Fibroblast of skin of back (primary cell): ENCODE measurements at places on chromosomes 2 and 18.

DNA sequence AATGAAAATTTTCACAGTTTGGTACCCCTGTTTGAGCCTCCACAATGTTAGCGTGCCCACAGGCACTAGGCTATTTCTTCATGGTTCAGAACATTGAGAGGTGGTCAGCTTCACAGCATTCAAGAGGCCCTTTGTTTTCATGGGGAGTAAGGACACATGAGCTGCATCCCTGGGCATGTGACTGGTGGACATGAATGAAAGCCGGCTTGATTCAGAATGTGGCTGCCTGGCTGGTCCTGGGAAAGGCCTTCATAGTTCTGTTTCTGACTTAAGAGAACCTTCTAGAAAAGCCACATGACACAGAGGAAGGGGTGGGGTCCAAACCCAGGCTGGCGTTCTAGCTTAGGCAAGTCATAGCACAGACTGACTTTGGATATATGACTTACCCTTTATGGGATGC, 420.6 kb downstream of the CMPK2 start:
- no peak for DNase-seq

GRCh38 chr2:47227532-47228279, 72.6 kb upstream of the STPG4 start:
- no peak for DNase-seq

- DNase-seq: no peak
Measured at GRCh38 chr2:173524256-173524955, 169.7 kb downstream of the CDCA7 start.

DNA sequence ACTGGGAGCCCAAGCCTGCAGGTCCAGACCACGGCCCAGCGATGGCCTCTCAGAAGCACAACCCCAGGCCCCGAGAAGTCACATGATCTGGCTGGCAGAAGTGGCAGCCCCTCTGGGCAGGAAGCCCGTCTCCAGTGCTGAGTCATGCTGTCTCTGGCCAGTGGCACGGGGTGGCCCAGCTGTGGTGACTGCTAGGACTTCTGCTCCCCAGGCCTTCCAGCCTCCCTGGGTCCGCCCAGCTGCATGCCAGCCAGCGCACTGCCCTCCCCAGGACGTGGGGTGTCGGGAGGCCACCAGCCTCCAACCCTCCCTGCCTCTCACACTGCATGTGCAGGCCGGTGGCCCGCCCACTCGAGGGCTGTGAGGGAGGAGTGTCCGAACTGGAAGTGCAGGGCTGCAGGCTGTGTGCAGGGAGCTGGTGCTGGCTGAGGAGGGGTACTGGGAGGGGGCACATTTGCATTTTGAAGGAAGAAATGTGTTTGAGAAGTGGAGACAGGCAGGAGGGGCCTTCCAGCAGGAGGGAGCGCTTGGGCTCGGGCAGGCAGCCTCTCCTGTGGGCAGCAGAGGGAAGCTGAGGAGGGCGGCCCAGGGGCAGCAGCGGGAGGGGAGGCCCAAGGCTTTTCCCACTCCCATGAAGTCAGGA, 17.0 kb upstream of the HPCAL1 start:
- DNase-seq: peak; percentile 66

DNA sequence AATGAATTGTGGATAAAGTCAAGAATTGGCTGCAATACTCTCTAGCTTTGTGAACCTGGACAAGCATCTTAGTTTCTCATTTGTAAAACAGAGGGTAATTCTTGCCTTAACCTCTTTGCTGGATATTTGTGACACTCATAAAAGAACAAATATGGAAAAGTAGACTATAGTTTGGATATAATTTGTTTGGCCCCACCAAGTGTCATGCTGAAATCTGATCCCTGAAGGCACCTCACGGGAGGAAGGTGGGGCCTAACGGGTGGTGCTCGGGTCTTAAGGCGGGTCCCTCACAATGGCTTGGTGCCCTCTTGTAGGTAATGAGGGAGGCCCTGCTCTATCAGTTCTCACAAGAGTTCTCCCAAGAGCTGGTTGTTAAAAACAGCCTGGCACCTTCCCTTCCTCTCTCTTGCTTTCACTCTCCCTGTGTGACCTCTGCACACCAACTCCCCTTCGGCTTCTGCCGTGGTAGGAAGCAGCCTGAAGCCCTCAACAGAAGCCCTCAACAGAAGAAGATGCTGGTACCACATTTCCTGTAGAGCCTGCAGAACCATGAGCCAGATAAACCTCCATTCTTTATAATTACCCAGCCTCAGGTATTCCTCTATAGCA, 37.4 kb downstream of the ARL4C start:
- DNase-seq: no peak

DNA sequence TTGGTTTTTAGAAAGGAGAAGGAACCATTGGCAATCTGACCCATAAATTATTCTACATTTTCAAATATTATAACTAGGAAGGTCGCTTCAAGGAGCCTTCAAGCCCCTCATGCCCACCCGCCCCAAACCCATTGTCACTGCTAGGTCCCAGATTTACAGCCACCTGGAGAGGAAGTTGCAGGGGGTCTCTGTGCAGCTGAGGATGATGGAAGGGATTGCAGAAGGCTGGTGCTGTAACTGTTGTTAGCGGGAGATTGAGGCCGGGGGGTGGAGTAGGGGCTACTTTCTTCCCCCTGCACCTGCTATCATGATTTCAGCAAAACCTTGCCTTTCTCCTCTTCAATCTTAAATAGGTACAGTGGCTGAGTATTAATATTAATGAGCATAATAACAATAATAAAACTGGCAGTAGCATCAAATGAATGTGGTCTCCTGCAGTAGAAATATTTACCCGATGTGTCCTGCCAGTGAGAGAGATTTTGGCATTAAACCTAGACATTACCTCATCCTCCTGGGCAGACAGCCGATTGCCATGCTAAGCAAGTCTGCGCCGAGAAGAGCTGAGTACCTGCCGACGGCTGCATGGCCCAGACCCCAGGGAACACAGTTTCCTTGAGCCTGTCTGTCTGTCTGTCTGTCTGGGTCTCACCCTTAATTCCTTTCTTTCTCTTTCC, 225.4 kb downstream of the FAM210A start:
- peak; percentile 77 for DNase-seq

- no peak for DNase-seq
Measured at GRCh38 chr2:240170883-240171282, 30.4 kb upstream of the OTOS start.

DNA sequence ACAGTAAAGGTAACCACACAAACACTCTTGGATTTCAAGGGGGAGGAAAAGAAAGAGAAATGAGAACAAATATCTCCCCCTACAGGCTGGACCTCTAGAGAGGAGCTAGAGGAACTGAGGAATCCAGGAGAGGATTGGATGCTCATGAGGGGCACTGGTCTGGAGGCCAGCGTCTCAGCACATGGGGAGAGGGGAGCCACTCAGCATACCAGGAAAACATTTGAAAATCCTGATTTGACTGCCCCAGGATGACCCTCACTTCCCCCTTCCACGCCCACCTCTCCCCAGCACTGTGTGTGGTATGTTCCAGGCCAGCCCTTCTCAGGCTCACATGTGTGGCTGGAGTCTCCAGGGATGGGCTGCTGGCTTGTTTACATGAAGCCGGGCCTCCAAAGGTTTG, 396.8 kb upstream of the ID2 start:
- DNase-seq: peak; percentile 29

GRCh38 chr2:24176326-24176725, 1.5 kb downstream of the FAM228A start:
- DNase-seq: no peak

- DNase-seq: peak; percentile 75
Measured at GRCh38 chr2:119196301-119197125, 27.1 kb upstream of the STEAP3 start.

GRCh38 chr2:170925923-170926322, 3.1 kb upstream of the GORASP2 start:
- DNase-seq: no peak

- DNase-seq: no peak
Measured at GRCh38 chr2:50388324-50388723, 643.6 kb downstream of the NRXN1 start.

DNA sequence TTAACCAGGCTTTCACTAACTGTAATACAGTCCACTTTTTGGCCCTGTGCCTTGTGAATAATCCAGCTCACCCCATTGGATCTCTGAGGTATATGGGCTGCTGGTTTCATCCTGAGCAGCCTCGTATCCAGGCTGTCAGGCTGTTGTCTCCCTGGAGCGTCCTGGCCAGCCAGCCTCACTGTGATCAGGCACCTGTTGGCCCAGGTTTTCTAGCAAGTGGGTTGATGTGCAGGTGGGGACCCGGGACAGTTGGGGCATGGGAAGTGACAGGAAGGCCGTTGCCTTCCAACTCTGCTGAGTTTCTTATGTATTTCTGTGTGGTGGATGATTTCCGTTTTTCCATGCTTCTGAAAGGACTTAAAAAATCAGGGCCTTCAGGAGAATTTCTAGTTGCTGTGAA, 132.4 kb downstream of the ACOXL start:
- no peak for DNase-seq

GRCh38 chr18:55336438-55337100, 251.4 kb downstream of the TCF4 start:
- no peak for DNase-seq

DNA sequence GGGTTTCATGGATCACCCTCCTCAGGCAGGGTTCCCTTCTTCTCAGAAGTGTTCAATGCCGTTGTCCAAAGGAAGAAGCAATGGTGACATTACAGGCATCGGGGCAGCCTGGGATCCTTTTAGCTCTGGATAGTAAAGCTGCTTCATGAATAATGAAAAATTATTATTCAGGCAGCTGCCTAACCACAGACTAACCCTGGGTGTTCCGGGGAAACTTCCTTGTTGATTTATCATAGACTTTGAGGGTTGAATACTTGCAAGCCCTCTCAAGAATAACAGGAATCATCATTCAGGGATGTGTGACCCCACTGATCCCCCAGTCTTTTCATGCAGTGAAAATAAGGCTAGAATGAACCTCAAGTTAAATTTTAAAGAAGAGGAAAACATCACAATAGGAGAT, 419.4 kb downstream of the MEIS1 start:
- peak; percentile 73 for DNase-seq

DNA sequence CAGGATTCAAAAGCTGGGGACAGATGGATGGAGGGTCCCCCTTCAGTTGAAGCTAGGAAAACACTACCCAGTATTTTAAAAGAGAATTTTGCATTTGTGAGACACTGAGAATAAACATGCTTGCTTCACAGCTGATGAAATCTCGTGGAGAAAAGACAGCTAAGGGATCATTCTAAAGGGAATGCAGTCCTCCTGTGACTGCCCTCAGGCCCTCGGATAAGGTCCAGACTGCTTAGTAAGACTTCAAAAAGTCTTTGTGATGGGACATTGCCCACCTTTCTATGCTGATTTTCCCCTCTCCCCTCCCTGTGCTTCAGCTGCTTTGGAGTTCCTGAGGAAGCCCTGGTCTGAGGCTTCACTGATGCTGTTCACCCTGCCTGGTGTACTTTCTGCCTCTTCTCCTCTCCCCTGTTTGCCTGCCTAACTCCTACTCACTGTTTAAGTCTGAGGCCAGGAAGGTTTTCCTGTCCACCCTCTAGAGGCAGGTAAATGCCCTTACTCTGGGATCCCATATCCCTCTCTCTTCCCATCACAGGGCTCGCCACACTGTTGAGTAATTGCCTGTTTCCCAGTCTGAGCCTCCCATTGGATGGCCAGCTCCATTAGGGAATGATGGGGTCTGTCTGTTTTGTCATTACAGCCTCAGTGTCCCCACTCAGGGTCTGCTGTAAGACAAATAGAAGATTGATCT, 26.6 kb downstream of the POLE4 start:
- no peak for DNase-seq

GRCh38 chr18:24491927-24492834, 31.7 kb downstream of the HRH4 start:
- DNase-seq: no peak

DNA sequence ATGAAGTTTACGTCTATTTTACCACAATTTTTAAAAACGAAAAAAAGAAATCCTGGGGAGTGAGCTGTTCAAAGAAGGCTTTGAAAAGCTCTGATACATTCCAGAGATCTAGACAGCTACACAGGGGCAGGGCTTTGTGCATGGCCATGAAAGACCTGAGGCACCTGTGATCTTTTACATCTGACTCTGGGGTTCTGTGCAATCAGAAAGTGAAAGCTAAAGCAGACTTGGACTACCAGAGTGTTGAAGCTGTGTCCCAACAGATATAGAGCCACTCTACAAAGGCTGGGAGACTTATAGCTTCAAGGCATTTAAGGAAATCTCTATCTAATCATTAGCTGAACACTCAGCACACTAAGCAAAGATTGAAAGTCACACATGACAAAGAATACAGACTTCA, 34.1 kb downstream of the PARD6G start:
- no peak for DNase-seq

DNA sequence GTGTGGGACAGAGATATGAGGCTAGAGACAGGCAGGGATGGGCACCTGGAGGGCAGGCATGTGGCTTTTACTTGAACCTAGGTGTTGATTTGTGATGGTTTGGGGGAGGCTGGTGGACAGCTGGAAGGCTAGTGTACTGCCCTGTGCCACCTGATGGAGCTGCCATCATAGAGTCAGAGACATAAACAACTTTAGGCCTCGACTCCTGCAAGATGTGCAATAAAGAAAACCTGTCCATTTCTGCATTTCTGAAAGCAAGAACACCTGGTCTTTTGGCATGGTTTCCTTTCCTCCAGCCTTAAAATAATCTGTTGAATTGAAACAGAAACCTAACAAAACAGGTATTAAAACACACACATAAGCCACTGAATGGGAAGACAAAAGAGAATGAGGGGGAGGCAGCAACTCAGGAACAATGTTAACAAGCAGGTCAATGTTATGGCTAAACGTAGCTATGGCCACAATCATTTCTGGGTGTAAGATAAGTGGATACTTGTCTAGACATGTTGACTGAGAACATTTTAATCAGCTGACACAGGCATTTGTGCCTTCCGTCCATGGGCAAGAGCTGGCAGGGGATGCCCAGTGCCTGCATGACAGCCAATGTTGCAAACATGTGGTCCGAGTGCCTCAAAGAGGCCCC, 87.8 kb downstream of the KCTD1 start:
- DNase-seq: no peak

GRCh38 chr2:64036034-64036705, 16.9 kb upstream of the VPS54 start:
- peak; percentile 82 for DNase-seq

DNA sequence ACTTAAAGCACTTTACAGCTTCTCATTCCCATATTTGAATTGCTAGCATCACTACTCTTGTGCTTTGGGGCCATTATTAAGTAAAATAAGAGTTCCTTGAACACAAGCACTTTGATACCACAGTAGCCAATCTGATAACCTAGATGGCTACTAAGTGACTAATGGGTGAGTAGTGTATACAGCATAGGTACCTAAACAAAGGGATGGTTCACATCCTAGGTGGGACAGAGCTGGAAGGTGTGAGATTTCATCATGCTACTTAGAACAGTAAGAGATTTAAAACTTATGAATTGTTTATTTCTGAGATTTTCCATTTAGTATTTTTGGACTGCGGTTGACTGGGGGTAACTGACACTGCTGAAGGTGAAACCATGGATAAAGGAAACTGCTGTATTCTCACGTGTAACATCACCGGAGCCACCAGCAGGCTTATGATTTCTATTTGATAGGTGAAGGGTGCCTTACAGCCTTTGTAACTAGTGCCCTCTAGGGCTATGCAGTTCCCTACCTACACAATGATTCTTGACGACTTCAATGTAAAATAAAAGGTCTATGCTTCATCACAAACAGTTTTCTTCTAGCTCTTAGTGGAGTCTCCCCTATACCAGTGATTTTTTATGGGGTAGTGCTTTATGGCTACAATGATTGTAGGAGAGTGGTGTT, 22.1 kb upstream of the CRIM1 start:
- DNase-seq: no peak
